Activated CD8-positive, alpha-beta T cell treated with anti-CD3 and anti-CD28 coated beads, Interleukin-2, amount 10 ng/mL, durations not matched to agents 7 days and 5 days (primary cell): ENCODE measurements at places on chromosomes 12 and 14.

DNA sequence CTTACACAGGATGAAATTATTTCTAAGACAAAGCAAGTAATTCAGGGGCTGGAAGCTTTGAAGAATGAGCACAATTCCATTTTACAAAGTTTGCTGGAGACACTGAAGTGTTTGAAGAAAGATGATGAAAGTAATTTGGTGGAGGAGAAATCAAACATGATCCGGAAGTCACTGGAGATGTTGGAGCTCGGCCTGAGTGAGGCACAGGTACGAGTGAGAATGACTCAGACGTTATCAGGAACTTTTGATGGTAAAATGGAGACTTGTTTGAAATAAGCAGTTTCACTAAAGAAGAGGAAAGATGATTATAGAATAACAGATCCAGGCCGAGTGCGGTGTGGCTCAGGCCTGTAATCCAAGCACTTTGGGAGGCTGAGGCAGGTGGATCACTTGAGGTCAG is 25.6 kb downstream of the KLC1 start:
- no peak for DNase-seq

DNA sequence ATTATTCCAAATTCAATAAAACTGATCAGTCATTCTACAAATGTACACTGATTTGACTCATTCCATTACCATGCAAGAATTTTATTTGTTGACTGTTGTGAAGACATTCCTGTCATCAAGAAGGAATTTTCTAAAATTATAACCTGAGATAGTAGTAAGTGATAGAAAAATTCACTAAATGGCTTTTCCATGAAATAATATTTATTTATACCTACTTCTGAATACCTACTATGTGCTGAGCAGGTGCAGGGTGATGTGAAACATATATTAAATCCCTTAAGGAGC is 841.7 kb downstream of the NRXN3 start:
- DNase-seq: no peak

- DNase-seq: no peak
Observed at GRCh38 chr12:27999970-28000369, 27.4 kb upstream of the PTHLH start.

GRCh38 chr14:24441904-24442239 is 704 bp downstream of the SDR39U1 start:
- peak; percentile 26 for DNase-seq

GRCh38 chr14:103067231-103067954 is 10.0 kb upstream of the CDC42BPB start:
- DNase-seq: no peak

DNA sequence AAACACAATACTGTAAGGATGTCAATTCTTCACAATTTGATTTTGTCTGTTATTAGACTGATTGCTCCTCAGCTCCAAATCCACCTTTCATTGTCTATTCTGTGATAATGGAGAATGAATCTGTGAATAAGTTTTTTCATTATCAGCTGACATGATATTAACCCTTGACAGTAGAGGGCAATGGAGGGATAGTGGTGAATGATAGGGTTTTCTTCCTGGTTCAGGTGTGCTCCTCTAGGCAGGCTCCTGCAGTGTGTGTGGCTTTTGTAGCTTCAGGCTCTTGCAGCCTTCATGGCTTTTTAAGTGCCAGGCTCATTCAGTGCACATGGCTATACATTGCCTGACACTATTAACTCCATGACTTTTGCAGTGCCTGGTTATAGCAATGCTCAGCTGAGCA is 23.4 kb upstream of the ZNF641 start:
- no peak for DNase-seq

- DNase-seq: no peak
Observed at GRCh38 chr12:16385782-16386646, 38.6 kb downstream of the MGST1 start.
